ENCODE measurements at places on chromosomes 7 and 10.
A peak's percentile ranks its signal among the peaks of the same experiment; 100 is the strongest.

DNA sequence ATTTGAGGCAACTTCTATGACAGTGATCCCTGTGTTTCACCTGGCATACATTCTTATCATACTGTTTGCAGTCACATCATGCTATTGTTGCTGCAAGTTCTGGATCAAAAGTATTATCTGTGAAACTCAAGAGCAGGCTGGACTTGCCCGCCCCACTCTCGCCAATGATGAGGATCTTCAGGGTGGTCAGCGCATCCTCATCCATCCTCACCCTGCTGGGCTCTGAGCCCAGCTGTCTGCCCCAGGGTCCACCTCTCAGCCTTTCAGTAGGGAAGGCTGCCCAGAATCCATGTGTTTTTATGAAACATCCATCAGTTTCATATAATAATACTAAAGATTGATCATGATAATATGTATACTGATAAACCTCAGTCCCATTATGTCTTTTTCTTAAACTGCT is 55.4 kb upstream of the KIF5B start:
- DNase-seq = no peak

DNA sequence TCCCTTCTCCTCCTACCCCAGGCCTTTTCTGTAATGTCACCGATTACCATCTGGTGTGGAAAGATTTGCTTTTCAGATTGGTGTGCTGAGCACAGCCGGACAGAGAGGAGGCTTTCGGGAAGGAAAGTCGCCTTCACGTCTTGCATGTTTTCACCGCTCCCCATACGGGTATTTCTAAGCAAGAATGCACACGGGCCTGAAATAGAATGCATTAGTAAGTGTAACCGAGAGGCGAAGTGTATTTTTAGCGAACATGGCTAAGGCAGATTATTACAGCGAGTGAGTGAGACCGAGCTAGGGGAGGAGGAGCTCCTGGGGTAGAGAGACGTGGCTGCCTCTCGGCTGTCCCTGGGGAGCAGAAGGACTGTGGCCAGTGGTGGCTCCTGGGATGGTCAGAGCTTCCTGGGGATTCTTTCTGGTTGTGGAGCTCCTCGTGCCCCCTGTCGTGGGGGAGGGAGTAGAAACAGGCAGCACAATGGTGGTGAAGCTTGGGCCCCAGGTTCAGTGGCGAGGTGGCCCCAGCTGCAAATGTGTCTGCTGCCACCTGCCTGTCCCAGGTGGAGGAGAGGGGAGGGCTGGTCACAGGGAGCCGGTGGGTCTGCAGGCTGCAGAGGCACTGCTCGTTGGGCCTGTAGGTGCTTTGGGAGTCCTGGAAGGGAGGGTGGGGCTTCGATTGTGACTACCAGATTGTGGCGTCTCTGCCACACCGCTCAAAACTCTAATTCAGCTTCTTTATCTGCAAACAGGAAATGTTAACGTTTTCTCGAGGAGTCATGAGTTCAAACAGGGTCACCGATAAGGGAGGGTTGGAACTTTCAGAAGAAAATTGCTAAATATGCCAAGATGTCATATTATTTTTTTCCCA is 135.8 kb downstream of the CAMK1D start:
- DNase-seq = no peak

DNA sequence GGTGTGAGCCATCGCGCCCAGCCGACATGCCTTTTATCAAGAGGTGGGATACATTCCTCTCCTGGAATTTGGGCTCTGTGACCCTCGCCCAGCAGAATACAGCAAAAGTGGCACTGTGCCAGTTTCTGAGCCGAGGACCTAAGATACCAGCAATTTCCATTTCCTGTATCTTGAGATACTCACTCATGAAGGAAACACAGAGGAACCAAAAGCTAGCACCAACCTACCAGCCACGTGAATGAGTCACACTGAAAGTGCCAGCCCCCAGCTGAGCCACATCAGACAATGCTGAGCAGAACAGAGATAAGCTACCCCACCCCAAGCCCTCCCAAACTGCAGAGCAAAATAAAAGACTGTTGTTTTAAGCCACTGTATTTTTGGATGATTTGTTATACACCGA is 56.3 kb downstream of the CACUL1 start:
- DNase-seq = no peak

- DNase-seq = no peak
These were observed 84.1 kb downstream of the MALSU1 start for GRCh38 chr7:23383225-23383624.

- no peak for DNase-seq
These were observed 66.7 kb downstream of the CREB3L2 start for GRCh38 chr7:137934941-137935883.

GRCh38 chr7:127064-127598 is 65.2 kb upstream of the FAM20C start:
- no peak for DNase-seq

DNA sequence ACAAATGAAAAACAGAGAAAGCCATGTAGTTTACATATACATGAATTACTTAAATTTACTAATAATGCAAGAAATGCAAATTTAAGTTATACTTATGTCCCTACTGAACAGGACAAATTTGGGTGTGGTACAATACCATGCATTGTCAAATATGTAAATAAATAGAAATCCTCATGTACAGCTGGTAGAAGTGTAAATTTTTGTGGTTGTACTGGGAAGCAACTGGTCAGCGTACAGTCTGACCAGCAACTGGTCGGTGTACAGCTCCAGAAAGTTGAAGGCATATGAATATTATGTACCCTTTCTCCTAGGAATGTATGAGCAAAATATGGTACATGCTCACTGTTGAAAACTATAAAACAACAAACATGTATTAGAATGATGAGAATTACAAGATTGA is 93.9 kb upstream of the TMEM106B start:
- no peak for DNase-seq

GRCh38 chr10:69861251-69862240 is 59.8 kb downstream of the COL13A1 start:
- DNase-seq = no peak

- no peak for DNase-seq
These were observed 246.3 kb upstream of the FZD8 start for GRCh38 chr10:35888400-35888799.

DNA sequence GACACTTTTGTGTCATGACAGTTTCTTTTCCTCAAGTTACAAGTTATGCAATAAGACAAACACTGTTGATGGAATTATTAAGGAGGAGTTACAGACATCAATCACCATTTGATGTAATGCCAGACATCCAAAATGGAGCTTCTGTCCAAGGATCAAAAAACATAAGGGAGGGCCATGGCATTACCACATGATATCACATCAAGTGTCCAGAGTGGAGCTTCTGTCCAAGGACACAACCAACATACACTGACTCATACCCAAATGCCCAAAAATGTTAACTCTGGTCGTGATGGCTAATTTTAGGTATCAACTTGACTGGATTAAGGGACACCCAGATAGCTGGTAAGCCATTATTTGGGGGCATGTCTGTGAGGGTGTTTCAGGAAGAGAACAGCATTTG is 140.4 kb downstream of the DOCK4 start:
- DNase-seq = no peak

DNA sequence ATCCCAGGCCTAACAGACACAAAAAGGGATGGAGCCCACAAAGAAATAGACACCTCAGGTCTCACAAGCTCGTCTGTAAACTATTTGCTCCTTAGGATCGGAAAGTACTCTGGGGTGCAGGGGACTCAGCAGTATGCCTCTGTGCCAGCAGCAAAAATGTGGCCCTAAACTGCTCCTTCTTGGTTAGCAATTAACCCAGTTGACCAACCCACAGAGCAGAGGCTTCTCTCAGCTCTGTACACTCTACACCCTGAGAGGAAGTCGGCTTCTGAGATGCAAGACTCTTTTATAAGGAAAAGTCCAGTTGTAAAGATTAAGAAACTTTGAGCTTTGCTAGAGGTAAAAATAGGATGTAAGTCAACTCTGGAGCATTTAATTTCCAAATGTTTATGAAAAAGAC is 156.3 kb upstream of the PRSS58 start:
- DNase-seq = no peak

GRCh38 chr7:133061357-133061756 is 20.5 kb downstream of the CHCHD3 start:
- DNase-seq = no peak

- DNase-seq = no peak
These were observed 78.8 kb upstream of the FAM180A start for GRCh38 chr7:135827391-135827790.

DNA sequence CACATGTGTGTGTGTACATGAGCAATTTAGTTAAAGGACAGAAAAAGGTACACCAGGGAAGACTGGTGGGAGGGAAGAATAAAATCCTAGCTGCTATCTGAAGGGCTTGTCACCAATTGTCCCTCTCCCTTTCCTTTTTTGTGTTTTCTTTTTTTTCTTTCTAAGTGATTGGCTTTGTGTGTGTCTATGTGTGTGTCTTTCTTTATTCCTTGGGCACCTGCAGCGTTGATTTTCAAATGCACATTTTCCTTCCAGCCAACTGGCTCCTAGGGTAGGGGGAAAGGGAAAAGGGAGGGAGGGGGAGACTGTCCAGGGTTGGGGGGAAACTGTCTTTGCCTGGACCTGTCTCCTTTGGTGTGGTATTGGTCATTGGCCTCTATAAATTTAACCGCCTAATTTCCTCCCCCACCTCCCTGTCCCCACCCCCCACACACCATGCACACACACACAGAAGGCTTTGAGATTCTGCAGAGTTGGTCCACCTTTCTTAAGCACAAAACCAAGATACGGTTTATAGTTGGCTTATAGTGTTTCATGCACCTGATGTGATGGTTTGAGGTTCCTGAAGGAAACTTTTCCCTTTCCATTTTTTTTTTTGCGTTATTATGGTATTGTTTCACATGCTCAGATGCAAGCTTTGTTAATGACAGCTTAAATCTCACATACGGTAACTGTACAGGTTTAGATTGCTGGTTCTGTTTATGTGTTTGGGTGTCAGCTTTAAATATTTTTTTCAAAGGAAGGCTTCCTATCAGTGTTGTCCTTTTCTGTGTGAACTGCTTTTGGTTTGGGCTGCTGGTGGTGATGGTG is 2.6 kb downstream of the AUTS2 start:
- DNase-seq = no peak

DNA sequence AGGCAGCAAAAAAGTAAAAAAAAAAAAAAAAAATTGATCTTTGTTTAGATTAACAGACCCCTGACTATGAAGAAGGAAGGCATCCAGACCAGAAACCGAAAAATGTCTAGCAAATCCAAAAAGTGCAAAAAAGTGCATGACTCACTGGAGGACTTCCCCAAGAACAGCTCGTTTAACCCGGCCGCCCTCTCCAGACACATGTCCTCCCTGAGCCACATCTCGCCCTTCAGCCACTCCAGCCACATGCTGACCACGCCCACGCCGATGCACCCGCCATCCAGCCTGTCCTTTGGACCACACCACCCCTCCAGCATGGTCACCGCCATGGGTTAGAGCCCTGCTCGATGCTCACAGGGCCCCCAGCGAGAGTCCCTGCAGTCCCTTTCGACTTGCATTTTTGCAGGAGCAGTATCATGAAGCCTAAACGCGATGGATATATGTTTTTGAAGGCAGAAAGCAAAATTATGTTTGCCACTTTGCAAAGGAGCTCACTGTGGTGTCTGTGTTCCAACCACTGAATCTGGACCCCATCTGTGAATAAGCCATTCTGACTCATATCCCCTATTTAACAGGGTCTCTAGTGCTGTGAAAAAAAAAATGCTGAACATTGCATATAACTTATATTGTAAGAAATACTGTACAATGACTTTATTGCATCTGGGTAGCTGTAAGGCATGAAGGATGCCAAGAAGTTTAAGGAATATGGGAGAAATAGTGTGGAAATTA is 19.4 kb downstream of the GATA3 start:
- DNase-seq = no peak

GRCh38 chr10:128568041-128568440 is 441.8 kb upstream of the MKI67 start:
- DNase-seq = no peak

DNA sequence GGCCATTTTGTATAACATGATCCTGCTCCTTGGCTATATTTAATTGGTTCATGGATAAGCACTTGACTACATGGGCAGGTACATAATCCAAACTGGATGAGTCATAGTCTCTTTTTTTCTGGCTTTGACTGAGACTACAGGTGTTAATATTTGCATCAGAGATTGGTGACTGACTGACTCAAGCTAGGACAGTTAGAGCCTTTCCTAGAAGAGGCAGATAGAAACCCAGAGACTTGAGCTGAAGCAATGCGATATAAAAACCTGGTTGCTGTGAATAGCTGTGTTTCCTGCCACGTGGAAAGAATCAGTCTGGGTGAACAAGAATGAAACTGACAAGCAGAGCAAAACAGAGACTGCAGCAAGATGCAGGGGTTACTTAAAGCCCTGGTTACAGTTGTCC is 81.0 kb downstream of the SAMD9 start:
- DNase-seq = peak; percentile 5

DNA sequence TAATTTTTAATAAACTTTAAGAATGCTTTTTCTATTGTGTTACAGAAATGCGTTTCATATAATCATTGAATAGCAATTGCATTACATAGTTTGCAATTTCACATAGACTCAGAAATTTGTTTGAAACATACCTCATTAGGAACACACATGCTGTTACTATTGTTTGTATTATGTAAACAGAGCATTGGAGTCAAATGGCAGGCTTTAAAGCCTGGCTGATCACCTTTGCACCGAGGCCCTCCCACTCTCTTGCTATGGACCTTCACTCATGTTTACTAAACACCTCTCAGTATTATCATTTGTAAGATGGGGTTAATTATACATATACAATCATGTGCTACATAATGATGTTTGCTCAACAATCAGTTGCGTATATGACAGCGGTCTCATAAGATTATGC is 203.6 kb upstream of the NPSR1 start:
- no peak for DNase-seq

- DNase-seq = peak; percentile 37
These were observed 429.0 kb upstream of the MTPN start for GRCh38 chr7:136405931-136406777.

GRCh38 chr7:11625669-11626068 is 206.3 kb downstream of the THSD7A start:
- DNase-seq = no peak

GRCh38 chr7:139738101-139738489 is 39.7 kb downstream of the HIPK2 start:
- DNase-seq = no peak

DNA sequence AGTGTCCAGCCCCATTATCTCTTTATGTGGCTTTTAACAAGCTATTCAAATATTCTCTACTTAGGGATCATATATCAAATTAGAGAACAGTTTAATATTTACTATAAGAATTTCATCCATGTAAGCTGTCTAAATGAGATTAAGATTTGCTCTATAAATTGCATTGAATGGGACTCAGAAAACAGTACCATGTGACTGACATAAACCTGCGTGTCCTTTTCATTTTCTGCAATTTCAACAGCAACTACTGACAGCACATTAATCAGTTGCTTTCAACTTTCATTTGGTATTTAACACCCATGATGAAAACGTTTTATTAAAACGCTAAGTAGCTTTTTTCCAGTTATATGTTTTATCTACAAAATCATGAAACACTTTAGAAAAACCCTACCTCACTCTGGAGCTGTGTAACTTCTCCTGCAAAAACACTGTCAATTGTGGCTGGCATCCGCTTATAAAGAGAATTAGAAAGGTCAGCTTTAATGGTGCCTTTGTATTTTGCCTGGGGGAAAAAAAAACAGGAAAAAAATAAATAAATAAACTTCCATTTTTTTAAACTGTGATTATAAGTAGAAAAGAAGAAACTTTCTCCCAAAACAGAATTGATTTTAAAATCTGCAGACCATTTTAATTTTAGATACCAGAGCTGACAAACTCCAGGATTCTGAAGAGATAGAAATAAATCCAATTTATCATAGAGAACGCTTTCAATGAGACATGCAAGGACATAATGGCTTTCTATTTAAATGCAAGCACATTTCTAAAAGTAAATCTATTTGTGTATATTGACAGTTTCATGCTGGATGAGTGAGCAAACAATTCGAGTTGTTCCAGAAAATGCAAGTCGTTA is 9.2 kb downstream of the NEBL start:
- DNase-seq = no peak

- no peak for DNase-seq
These were observed 223.4 kb downstream of the MGMT start for GRCh38 chr10:129690248-129691070.
